ENCODE measurements at places on chromosomes 2 and 18.
A peak's percentile ranks its signal among the peaks of the same experiment; 100 is the strongest.

- DNase-seq: no peak
These were observed 149.4 kb upstream of the NDUFV2 start for GRCh38 chr18:8952769-8953760.

DNA sequence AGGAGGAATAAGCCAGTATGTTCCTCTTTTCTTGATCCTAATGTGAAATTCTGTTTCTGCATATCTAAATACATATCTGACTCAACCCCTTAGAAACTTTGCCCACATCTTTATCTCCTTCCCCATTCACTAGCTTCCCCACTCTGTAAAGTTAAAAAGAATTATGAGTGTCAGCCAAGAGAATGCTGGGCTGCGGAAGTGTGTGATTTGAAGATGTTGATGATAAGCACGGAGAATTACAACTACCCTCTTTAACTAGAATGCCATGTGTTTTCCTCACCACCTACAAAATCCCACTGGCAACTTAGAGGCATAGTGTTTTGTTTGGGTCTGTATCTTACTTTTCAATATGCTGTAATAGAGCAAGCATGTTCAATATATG, 490.4 kb upstream of the FANCL start:
- DNase-seq: no peak

GRCh38 chr2:231769170-231770136, 11.6 kb downstream of the PDE6D start:
- DNase-seq: no peak

GRCh38 chr2:47065343-47065742, 89.8 kb downstream of the STPG4 start:
- no peak for DNase-seq

DNA sequence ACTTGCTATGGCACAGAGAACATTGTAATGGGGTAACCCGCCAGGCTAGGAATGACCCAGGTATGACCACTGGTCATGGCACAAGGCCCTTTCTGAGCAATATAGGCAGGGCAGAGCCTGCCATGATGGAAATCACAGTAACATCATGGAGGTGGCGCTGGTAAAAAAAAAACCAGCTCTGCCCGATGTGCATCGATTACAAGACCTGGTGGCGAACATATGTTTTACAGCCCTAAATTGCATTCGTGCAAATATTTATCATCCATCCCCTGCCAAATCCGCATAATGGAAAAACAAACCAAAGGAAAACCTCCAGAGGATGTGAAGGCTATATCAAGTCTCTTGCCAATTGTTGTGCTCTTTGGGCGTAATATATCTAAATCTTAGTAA, 60.6 kb downstream of the SEMA4F start:
- no peak for DNase-seq

DNA sequence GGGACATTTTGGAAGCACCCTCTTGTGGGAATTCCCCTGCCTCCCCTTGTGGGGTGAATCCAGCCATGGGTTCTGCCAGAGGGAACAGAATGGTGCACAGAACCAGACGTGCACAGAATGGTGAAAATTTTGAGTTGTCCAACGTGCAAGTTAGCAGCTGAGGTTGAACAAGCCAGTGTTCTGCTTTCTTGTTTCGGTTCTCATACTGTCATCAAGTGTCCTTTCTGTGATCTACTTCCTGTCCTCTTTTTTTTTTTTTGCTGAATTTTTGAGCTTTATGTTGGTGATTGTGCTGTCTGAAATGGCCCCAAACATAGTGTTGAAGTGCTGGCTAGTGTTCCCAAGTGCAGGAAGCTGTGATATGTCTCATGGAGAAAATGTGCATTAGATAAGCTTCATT, 21.5 kb upstream of the REEP1 start:
- DNase-seq: no peak

DNA sequence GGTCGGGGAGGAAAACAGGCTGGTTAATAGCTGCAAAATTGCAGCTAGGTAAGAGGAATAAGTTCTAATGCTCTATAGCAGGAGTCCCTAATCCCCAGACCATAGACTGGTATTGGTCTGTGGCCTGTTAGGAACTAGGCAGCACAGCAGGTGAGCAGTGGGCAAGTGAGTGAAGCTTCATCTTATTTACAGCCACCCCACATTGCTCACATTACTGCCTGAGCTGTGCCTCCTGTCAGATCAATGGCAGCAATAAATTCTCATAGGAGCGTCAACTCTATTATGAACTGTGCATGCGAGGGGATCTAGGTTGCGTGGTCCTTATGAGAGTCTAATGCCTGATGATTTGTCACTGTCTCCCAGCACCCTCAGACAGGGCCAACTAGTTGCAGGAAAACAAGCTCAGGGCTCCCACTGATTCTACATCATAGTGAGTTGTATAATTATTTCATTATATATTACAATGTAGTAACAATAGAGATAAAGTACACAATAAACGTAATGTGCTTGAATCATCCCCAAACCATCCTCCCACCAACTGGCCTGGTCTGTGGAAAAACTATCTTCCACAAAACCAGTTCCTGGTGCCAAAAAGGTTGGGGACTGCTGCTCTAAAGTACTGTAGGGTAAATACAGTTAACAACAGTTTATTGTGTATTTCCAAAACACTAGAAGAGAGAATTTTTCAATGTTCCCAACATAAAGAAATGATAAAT, 91.7 kb upstream of the TFCP2L1 start:
- DNase-seq: no peak

GRCh38 chr2:28313220-28313784, 79.4 kb upstream of the FOSL2 start:
- DNase-seq: no peak

GRCh38 chr2:179536185-179536584, 271.6 kb upstream of the SESTD1 start:
- DNase-seq: peak; percentile 69

DNA sequence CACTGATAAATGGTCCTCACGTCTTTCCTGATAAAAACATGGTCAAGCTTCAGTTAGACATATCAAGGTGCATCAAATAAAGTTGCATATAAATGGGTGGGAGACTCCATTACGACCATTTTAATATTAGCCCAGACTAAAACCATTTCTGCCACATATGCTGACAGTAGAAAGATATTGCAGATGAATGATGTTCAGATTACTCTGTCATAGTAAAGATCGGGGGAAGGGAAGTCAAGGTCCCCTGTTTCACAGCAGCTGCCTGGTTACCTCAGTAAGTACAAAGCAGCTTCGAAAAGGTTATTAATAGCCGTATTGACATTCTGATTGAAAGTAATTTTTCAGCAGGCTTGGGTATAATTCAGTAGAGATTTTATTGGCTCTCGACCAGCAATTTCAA, 927.7 kb upstream of the CDH2 start:
- no peak for DNase-seq

GRCh38 chr2:70733646-70734180, 34.3 kb downstream of the ADD2 start:
- no peak for DNase-seq

DNA sequence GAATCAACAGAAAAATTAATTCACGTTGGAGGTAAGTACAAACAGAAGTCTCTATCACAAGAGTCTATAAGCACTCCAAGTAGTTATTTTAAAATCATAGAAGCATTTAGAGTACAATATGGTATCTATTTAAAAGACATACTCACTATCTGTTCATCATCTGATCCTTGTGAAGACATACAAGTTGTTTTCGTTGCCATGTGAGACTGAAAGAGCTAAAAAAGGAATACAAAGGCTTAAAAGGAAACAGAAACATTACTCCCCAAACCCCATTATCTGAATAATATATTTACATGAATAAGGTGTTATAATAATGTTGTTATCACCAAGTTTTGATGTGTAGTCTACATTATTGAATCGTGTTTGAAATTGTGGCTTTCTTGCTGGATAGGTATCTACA, 20.9 kb downstream of the SEPTIN10 start:
- no peak for DNase-seq

DNA sequence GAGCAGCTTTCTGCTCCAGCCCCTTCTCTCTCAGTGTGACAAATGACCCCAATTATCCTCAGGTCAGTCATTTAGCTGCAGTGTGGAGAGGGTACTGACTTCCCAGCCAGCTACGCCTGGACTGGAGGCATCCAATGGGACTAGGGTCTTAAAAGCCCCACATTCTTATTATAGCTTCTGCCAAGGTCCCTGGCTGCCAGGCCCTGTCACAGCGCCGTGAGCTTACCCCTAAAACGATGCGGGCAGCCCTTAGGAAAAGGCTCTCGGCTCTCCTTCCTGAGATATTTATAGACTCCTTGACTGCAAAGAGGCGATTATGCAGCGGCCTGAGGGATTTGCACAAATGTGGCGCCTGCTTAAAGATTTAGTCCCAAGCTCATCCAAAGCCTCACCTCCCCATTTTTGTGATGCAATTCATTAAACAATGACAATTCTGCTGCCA, 69.2 kb upstream of the EDAR start:
- DNase-seq: no peak

DNA sequence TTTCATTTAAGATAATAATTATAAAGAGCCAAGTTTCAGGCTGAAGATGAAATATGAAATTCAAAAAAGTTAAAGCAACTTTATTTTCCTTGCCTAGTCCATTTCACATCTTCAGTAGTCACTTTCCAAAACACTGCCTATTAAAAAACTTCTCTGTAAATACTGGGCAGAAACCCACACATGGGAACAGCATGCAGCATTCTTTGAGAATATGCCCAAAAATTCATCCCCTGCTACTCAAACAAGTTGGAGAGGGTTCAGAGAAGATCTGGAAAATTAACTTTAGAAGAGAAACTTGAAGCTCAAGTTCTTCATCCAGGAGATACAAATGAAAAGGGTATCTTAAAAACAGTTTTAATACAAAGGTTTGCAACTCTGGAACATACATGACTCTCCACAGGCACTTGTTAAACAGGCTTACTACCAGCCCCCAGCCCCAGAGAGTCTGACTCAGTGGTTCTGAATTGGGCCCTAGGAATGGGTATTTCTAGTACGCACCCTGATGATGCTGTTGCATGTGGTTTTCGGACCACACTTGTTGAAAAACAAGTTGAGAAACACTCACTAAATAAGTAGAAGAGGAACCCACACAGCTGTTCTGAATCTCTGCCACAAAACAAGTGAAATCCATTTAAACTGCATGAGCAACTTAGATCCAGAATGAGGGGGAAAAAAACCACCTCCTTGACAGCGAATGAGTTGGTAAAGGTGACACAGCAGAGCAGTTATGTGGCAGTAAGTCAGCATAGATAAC, 329.1 kb downstream of the SATB2 start:
- DNase-seq: no peak

- no peak for DNase-seq
These were observed 215.3 kb downstream of the ZFP36L2 start for GRCh38 chr2:43011158-43011491.

- DNase-seq: no peak
These were observed 111.9 kb downstream of the DCC start for GRCh38 chr18:52451851-52452250.

DNA sequence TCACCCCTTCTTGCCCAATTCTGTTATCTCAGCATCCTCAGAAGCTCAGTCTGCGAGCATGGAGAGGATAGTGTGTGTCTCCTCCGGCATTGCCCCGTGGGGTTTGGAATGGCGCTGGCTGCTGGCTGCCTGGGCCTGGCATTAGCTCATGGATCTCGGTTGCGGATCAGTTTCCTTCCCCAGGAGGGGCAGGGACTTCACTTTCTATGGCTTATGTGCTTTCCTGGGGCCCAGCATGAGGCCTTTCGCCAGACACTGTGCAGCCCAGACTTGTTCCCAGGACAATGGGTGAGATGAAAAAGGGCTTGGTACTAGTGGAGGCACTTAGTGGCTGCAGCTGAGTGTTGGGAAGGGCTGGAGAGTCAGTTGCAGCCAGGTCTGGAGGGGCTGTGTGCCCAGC, 143.3 kb downstream of the GLI2 start:
- DNase-seq: no peak

- no peak for DNase-seq
These were observed 1495.2 kb upstream of the NXPH2 start for GRCh38 chr2:140275427-140275826.

DNA sequence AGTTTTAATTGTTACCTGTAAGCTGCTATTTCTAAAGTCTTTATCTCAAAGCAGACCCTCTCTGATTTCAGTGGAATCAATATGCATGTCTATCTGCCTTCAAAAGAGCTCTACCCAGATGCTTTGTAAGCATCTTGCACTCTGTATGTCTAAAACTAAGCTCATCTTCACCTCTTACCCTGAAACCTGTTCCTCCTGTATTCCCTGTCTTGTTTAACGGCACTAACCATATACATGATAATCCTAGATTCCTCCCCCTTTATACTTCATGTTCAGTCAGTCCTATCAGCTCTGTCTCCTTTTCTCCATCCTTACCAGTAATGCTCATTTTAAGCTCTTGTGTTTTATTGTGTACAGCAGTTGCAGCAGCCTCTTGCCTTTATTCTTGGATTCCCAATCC, 12.8 kb downstream of the ZC3H15 start:
- no peak for DNase-seq

DNA sequence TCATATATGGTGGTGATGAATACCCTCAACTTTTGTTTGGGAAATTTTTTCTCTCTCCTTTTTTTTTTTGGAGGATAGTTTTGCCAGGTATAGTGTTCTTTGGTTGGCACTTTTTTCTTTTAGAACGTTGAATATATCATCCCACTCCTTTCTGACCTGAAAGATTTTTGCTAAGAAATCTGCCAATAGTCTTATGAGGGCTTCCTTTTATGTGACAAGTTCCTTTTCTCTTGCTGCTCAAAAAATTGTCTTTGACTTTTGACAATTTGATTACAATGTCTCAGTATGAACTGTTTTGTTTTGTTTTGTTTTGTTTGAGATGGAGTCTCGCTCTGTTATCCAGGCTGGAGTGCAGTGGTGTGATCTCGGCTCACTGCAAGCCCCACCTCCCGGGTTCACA, 21.5 kb downstream of the GNAL start:
- DNase-seq: no peak

DNA sequence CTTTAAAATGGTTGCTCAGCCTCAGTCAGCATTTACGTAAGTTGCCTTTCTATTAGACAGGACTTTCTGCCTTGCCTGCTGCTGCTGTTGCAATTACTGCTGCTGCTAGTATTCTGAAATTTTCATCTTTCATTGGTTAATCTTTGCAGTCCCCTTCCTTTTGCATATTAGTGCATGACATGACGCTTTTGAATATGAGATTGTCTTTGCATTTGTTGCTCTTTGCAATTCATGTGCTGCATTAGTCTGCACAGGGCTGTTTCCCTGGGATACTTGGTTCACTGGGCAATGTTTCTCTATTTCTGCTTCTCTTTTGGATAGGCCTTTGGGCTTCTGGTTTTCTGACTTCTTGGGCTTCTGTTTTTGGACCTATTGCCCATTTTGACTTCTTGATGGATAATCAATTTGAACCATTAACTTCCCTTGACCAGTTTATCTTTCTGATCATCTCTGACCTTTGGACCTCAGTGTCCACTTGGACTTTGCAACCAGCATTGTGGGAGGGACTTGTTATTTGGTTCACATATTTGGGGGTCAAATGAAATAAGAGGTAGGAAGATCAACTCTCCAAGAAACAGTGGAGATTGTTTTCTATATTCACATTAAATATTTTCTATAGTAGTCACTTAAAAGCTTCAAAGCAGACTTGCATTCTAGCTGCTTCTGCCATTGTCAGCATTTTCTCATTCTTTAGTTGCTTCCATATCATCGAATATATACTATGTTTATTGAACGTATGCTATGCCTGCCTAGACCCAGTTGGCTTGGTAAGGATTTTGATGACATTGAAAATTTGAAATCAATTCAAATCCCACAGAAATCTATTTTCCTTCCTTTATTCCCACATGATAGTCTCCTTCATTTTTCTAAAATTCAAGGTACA, 12.5 kb upstream of the BUB1 start:
- no peak for DNase-seq

GRCh38 chr18:2636126-2636631, 19.3 kb upstream of the SMCHD1 start:
- no peak for DNase-seq
